Uterus (tissue), 4 donors: ENCODE measurements at places on chromosomes 6 and 20. TPM values are rescaled to one million over a fixed set of nuclear protein-coding genes. Genes with fewer than 3 reads are reported as not detected.
A peak's percentile ranks its signal among the peaks of the same experiment; 100 is the strongest.

LPA gene
- total RNA-seq = not detected

DDR1 gene
- total RNA-seq = 52.0 TPM

ZNF334 gene
- total RNA-seq = 6.6 TPM

THEMIS gene
- total RNA-seq = not detected

WFDC2 gene
- 15.5 TPM for total RNA-seq

ENPP1 gene
- 50.8 TPM for total RNA-seq

CRISP2 gene
- not detected for total RNA-seq

ARMH2 gene
- not detected for total RNA-seq

HCK gene
- 4.4 TPM for total RNA-seq

SLC16A10 gene
- under 0.01 TPM for total RNA-seq

PI3 gene
- total RNA-seq = not detected

TFAP2D gene
- total RNA-seq = not detected

SLC32A1 gene
- total RNA-seq = not detected

- H3K4me1 ChIP-seq = peaks cover 9% of the 10 kb centered on the region
- no peak overlapping the region for H3K27ac ChIP-seq
- DNase-seq = no peak
- no peak overlapping the region for H3K4me3 ChIP-seq
Measured at GRCh38 chr20:43667341-43668132, 623 bp downstream of the MYBL2 start.

GRCh38 chr6:153621491-153621890 is 417.5 kb upstream of the OPRM1 start:
- no peaks in the 10 kb centered on the region for H3K27me3 ChIP-seq
- no peak for DNase-seq
- no peaks in the 10 kb centered on the region for H3K4me1 ChIP-seq
- H3K36me3 ChIP-seq = no peaks in the 10 kb centered on the region
- H3K27ac ChIP-seq = no peak overlapping the region
- H3K4me3 ChIP-seq = no peak overlapping the region

DNA sequence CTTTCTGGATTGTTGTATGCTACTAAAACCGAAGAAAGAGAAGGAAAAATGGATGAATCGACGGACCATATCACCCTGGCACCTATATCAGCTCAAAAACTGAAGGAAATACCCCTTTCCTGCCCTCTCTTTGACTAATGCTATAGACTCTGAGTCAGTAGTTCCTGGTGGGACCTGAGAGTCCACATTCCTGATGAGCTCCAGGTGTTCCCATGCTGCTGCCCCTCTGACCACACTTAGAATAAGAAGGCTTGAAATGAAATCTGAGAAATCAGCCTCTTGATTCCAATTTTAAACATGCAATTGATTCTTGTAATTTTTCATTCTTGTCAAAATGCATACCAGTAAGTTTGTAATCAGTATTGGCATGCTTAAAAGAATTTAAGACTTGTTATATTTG is 75.2 kb downstream of the PRL start:
- no peak overlapping the region for H3K27ac ChIP-seq
- H3K36me3 ChIP-seq = no peaks in the 10 kb centered on the region
- H3K27me3 ChIP-seq = no peaks in the 10 kb centered on the region

- H3K4me1 ChIP-seq = no peaks in the 10 kb centered on the region
- no peaks in the 10 kb centered on the region for H3K27me3 ChIP-seq
- H3K4me3 ChIP-seq = no peak overlapping the region
- no peak for DNase-seq
Measured at GRCh38 chr20:35514371-35514932, 15.0 kb downstream of the C20orf173 start.

GRCh38 chr6:17688481-17688880 is 18.2 kb downstream of the NUP153 start:
- H3K4me1 ChIP-seq = no peaks in the 10 kb centered on the region
- no peak for DNase-seq
- H3K27me3 ChIP-seq = no peaks in the 10 kb centered on the region
- no peak overlapping the region for H3K27ac ChIP-seq
- no peaks in the 10 kb centered on the region for H3K36me3 ChIP-seq

DNA sequence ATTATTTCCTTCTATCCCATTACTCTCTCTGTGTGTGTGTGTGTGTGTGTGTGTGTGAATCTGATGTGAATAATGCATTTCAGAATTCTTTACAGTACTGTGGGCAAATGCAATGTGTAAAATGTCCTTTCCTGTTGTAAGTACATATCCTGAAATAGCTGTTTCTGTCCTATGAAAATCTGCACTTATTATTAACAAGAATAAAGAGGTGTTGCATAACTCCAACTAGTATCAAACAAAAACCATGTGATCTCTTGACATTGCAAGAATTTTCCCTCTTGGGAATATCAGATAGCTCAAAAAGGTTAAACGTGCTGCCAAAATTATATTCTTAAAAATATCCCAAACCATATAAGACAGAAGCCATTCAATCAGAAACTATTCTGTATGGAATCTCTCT is 52.0 kb downstream of the LGSN start:
- DNase-seq = no peak
- H3K27ac ChIP-seq = no peak overlapping the region
- no peaks in the 10 kb centered on the region for H3K27me3 ChIP-seq
- H3K36me3 ChIP-seq = no peaks in the 10 kb centered on the region
- H3K4me1 ChIP-seq = no peaks in the 10 kb centered on the region

- no peak for DNase-seq
- H3K36me3 ChIP-seq = no peaks in the 10 kb centered on the region
- no peaks in the 10 kb centered on the region for H3K4me1 ChIP-seq
- H3K4me3 ChIP-seq = no peak overlapping the region
Measured at GRCh38 chr6:96391776-96392360, 129.7 kb upstream of the UFL1 start.

DNA sequence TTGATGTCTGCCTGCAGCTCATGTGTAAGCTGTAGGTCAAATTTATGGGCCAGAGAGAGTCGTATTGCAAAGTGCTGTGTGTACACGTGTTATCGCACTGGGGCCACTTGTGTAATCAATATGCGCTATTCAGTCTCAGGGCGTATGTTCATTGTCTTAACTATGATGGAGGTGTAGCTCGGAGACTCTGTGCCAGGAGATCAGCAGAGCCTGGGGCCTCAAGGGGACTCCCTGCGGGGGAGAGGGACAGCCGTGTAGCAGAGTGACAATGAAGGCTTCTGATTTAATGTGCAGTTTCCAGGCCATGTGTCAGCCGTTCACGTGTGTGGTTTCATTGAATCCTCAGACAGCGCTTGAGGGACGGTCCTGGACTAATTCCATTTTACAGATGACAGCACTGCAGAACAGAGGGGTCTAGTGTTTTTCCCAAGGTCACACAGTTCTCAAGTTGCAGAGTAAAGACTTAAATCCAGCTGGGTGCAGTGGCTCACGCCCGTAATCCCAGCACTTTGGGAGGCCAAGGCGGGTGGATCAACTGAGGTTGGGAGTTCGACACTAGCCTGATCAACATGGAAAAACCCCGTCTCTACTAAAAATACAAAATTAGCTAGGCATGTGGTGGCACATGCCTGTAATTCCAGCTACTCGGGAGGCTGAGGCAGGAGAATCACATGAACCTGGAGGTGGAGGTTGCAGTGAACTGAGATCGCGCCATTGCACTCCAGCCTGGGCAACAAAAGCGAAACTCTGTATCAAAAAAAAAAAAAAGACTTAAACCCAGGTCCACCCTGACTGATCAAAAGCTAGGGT is 242.5 kb downstream of the PREX1 start:
- no peaks in the 10 kb centered on the region for H3K36me3 ChIP-seq
- no peak for DNase-seq
- no peak overlapping the region for H3K27ac ChIP-seq
- no peak overlapping the region for H3K4me3 ChIP-seq
- no peaks in the 10 kb centered on the region for H3K27me3 ChIP-seq

DNA sequence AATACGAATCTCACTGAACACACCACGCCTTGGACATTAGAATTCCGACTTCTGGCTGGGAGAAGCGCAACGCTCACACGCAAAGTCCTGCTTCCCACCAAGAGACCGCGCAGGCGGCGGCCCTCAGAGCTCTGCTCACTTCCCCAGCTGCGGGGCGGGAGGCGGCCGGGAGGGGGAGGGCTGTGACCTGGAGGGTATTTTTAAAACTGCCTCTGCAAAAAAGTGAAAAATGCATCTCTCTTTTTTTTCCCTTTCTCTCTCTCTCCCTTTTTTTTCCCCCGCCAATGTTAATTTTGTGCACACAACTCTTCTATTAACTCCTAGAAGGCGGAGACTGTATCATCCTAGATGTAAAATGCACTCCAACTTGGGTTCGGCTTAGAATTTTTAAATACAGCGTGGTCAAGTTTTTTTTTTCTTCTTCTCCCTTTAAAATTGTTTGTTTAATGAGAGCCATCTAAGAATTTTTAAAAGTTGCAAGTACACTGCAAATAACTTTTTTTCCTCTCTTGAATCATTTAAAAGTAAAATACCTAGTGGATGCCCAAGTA is 66.4 kb downstream of the STX11 start:
- H3K27ac ChIP-seq = peak overlapping the region; percentile 94
- DNase-seq = no peak
- H3K4me1 ChIP-seq = peaks cover 4% of the 10 kb centered on the region
- no peaks in the 10 kb centered on the region for H3K36me3 ChIP-seq

GRCh38 chr6:82818727-82819126 is 246.9 kb downstream of the UBE3D start:
- H3K4me3 ChIP-seq = no peak overlapping the region
- no peak for DNase-seq
- H3K4me1 ChIP-seq = no peaks in the 10 kb centered on the region
- H3K27ac ChIP-seq = no peak overlapping the region
- H3K36me3 ChIP-seq = no peaks in the 10 kb centered on the region

- no peak for DNase-seq
- no peaks in the 10 kb centered on the region for H3K4me1 ChIP-seq
- no peaks in the 10 kb centered on the region for H3K27me3 ChIP-seq
- no peaks in the 10 kb centered on the region for H3K36me3 ChIP-seq
- no peak overlapping the region for H3K27ac ChIP-seq
Measured at GRCh38 chr20:16257813-16258430, 315.3 kb downstream of the KIF16B start.

GRCh38 chr20:4774207-4774606 is 52.5 kb downstream of the PRND start:
- H3K27me3 ChIP-seq = no peaks in the 10 kb centered on the region
- H3K4me3 ChIP-seq = no peak overlapping the region
- DNase-seq = no peak
- no peaks in the 10 kb centered on the region for H3K36me3 ChIP-seq
- H3K27ac ChIP-seq = no peak overlapping the region

DNA sequence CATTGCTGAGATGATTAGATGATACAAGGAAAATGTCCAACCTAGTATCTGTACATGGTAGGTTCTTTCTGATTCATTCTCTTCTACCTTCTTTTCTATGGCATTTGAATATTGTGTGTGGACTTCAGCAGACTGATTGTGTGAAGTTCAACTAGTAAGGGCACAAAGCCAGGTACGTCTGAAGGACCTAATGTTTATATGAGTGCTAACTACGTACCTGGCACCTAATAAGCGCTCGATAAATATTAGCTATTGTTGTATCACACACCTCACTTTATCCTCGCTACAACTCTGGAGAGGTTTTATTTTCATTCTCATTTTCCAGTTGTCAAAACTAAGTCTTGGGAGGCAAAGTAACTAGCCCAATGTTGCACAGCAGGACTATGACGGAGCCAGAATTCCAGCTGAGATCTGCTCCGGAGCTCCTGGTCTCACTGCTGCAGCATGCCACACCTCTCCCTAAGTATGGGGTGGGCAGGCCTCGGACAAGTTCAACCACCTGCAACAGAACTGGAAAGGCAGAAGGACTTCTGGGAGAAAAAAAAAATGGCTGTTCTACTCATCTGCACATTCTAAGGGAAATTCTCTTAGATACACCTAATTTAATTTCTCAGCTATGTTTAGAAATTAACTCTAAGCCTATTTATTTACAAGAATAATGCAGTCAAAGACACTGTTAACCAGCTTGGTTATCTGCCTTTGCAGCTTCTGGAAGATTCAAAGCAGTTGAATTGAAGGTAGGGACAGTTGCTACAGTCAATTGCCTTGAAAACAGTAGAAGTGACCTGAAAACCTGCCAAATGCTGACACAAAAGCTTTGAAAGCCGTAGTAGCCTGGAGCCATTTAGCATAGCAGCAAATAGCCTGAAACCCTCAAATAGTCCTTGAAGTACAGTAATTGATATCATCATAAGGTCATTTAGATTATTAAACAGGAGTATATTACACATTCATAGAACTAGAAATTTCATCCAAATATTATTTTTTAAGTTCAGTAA is 165.0 kb downstream of the PDE7B start:
- no peak overlapping the region for H3K4me3 ChIP-seq
- no peaks in the 10 kb centered on the region for H3K36me3 ChIP-seq
- no peak for DNase-seq
- H3K4me1 ChIP-seq = no peaks in the 10 kb centered on the region
- no peaks in the 10 kb centered on the region for H3K27me3 ChIP-seq

DNA sequence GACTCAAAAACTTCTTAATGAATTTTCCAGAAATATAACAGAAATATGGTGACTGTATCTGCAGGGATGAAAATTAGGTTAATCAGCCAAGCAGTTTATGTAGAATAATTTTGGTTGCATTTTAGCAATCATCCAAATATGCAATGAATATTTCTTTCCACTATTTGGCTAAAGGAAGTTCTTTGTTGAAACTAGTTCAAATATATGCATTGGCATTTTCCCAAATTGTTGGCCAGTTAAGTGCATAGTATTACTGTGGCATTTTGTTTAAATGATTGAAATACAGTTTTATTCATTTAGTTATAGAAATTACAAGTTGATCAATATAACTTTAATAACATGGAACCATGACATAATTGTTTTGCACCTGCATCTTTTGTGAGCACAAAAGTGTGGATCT is 115.5 kb downstream of the DOK5 start:
- no peaks in the 10 kb centered on the region for H3K27me3 ChIP-seq
- no peaks in the 10 kb centered on the region for H3K4me1 ChIP-seq
- no peak overlapping the region for H3K4me3 ChIP-seq
- no peak for DNase-seq
- H3K27ac ChIP-seq = no peak overlapping the region

- no peaks in the 10 kb centered on the region for H3K27me3 ChIP-seq
- H3K4me3 ChIP-seq = no peak overlapping the region
- no peak for DNase-seq
- H3K4me1 ChIP-seq = no peaks in the 10 kb centered on the region
- no peak overlapping the region for H3K27ac ChIP-seq
Measured at GRCh38 chr20:8735014-8735413, 333.9 kb upstream of the PLCB4 start.

- H3K36me3 ChIP-seq = no peaks in the 10 kb centered on the region
- no peaks in the 10 kb centered on the region for H3K27me3 ChIP-seq
- no peaks in the 10 kb centered on the region for H3K4me1 ChIP-seq
Measured at GRCh38 chr6:21133901-21134300, 459.6 kb upstream of the SOX4 start.

DNA sequence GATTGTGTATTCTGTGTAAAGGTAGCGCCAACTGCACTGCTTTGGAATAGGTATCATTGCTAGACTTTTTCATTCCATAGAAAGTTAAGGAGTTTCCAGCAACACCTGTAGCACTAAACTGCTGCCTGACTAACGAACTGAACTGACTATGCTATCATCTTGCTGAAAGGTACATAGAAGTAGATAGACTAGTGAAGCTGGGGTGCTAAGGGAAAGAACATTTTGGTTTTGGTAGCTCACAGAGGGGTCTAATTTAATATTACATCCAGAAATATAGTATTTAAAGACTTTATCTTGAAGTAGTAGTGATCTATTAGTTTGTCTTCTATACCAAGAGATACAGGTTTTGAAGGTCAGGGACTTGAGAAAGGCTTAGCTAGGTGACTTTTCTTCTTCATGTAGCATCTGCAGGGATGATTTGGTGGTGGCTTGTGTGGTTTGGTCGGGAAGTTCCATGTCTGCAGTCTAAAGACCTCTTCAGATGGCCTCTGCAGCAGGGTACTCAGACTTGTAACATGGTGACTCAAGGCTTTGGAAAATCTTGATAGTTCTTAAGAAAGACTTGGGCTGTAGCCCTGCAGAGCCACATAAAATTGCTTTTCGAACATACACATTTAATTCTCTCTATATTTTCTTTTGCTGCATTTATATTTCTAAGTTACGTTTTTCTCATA is 10.2 kb downstream of the SENP6 start:
- H3K4me3 ChIP-seq = no peak overlapping the region
- H3K27me3 ChIP-seq = no peaks in the 10 kb centered on the region
- H3K27ac ChIP-seq = no peak overlapping the region
- no peaks in the 10 kb centered on the region for H3K36me3 ChIP-seq
